NCI-H1694 (cell line): ENCODE measurements at places on chromosomes 2 and 18.
A peak's percentile ranks its signal among the peaks of the same experiment; 100 is the strongest.

GRCh38 chr2:163756588-163756987 is 20.8 kb upstream of the FIGN start:
- DNase-seq: no peak

- DNase-seq: peak; percentile 5
These were observed 557.9 kb downstream of the CCDC85A start for GRCh38 chr2:56741601-56742102.

DNA sequence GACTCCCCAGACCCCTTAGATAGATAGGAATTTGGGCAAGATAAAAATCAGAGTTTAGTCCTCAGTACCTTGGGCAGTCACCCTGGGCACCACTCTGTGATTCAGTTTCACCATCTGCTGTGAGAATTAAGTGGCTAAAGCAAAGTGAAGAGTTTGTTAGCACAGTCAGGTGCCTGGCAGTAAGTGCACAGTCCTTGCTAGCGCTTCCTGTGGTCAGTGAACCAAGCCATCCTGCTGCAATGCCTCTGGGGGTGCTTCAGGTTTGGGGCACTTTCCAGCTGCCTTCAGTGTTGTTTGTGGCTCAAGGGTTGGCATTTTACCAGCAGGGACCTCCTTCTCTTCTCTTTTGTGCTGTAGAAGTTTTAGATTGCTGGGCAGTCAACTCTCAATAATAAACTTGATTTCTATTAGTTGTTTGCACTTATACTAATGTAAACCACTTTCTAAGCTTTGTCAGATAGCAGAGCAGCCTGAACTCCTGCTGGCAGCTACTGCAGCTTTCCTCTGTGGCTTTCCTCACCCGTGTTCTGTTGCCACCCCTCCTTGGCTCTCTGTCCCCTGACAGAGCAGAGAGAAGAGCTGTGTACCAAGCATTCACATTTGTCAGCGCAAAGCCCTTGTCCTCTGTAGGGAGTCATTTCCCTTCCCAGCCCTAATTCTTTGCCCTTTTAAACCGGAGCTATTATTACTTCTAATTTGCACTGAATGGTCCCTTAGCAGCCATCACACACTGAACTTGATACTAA is 48.4 kb upstream of the RMP24 start:
- no peak for DNase-seq

DNA sequence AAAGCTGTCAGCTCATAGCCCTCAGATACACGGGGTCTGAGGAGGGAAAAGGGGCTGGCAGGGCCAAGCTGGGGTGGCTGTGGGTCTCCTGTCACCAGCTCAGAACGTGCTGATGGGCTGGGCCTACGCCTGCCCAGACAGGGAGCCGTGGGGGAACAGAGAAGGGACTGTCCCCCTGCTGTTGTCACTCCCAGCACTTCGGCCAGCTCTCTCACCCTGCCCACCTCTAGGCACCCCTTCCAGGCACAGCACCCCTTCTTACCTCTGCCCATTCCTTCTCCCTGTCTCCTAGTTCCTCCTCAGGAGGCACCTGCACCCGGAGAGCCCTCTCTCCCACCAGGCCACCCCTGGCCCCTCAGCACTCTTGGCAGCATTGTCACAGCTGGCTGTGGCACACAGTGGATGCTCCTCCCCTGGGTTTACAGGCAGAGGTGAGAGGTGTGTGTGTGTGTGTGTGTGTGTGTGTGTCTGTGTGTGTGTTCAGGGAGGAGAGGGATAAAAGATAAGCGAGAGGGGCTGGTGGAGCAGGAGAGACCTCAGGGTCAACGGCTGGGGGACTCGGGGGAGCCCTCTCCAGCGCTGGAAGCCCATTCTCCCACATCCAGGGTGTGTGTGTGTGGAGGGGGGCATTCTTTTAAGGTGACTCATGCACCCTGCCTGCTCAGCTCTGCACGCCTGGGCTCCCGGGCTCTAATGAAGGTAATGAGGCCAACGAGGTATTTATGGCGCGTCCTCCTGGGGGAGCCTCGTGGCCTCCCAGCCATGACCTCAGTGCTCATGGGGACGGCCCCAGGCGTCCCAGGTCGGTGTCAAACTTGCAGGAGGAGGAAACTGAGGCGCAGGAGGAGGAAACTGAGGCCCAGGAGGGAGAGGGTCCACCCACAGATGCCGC is 66.1 kb upstream of the SMAD7 start:
- DNase-seq: no peak

- DNase-seq: no peak
These were observed 682 bp upstream of the SCLY start for GRCh38 chr2:238060096-238060541.

DNA sequence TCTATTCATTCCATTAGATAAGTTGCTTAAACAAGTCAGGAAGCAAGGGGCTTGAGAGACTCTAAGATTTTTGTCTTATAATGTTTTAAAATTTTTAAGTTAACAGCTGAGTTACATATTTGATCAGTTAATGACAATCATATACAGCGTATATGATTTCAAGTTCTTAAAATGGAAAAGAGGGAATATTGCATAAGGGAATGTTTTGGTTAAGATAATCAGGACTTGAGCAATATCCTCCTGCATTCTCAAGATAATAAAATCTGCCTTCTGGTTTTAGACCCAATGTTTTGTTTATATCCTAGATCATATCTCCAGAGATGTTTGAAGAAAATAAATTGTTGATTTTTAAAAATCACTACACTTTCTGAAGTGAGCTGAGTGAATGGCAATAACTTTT is 13.4 kb upstream of the DYNC1I2 start:
- DNase-seq: no peak

GRCh38 chr2:162037028-162037795 is 36.8 kb downstream of the DPP4 start:
- no peak for DNase-seq

DNA sequence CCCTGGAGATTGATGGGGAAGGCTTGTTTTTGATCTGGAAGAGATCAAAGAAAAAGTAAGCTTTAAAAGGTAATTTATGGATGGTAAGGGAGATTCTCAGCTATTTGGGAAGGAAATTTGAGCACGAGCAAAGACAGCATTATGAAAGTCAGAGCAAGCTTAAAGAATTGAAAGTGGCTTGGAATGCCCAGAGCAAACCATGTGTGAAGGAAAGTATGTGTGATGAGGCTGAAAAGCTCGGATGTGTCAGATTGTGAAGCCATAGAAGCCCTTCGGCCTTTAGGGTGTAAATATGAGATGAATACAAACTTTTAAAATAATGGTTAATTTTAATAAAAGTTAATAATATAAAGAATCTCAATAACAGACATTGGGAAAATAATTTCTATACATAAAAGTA is 377.4 kb upstream of the DSEL start:
- DNase-seq: no peak

DNA sequence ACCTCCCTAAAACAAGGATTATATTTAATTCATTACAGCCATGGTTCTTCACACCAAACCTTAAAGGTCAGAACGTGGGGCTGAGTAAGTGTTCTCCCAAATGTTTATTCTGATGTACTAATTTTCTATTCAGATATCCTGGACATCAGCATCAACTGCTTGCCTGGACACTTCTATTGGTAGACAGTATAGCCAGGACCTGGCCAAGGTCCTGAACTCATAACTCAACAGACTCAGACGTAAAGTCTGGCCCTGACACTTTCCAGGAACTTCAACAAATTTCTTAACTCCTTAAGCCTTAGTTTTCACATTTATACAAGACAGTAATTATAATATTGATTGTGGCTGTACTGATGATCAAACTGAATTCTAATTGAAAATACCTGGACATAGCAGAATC is 89.1 kb downstream of the AKAIN1 start:
- no peak for DNase-seq

DNA sequence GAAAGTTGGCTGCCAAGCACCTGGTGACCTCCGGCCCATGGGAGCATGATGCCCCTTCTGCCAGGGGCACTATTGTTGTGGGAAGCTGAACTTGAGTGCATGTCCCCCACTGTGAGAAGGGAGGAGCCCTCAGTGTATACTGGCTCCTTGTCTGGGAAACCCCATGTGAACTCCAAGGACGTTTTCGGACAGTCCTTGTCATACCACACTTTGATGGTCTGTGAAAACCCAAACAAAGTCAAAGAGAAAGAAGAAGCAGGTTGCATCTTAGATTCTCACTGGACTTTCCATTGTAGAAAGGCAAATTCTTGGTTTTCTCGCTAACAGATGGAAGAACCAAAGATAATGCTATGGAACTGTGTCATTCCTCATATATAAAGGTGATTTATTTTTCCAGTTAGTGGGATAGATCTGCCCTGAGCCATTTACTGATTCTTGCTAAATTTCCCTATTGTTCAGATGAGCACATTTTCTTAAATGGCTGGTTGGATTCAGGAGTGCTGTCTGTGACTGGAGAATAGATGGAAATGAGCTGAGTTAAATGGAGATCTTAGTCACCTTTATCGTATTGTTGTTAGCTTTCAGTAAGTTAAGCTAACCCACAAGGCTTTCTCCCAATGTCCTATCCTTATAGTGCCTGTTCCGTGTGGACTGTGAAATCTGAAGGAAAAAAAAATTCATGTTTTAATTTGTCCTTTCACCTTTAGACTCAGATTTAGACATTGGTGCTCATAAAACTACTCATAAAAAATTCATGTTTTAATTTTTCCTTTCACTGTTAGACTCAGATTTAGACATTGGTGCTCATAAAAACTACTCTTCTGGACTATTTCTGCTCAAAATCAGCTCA is 166.6 kb downstream of the ACTR3 start:
- no peak for DNase-seq

DNA sequence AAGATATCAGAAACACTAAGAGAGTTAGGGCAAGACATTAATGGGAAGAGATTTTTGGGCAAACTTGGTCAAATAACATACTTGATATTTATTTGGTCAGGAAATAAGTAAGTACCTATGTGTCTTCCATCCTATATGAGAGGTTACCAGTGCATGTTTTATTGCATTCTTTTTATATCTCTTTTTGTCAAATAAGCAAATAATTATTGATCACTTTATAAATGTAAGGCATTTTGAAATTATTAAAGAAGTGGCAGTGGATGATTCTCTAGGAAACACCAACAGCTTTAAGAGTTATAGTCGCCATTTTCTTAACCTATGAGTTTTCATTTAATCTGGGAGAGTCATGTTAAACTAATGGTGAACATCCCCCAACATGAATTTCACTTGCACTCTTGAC is 453.3 kb downstream of the MEIS1 start:
- no peak for DNase-seq

- no peak for DNase-seq
These were observed 4.8 kb downstream of the FAM228A start for GRCh38 chr2:24179683-24180082.

DNA sequence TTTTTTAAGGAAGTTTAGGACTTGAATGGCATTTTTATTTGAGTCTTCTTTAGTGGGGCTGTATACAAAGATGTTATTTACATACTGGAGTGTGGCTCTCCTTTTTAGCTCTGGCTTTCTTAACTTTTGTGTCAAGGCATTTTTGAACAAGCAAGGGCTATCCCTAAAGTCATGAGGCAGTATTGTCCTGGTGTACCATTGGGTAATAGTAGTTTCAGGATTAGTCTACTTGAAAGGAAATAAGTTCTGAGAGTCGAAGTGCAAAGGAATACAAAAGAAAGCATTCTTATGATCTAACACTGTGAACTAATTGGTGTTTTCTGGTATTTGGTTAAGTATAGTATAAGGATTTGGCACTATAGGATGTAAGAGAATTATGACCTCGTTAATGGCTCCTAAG is 1.9 kb upstream of the CYP27A1 start:
- no peak for DNase-seq

DNA sequence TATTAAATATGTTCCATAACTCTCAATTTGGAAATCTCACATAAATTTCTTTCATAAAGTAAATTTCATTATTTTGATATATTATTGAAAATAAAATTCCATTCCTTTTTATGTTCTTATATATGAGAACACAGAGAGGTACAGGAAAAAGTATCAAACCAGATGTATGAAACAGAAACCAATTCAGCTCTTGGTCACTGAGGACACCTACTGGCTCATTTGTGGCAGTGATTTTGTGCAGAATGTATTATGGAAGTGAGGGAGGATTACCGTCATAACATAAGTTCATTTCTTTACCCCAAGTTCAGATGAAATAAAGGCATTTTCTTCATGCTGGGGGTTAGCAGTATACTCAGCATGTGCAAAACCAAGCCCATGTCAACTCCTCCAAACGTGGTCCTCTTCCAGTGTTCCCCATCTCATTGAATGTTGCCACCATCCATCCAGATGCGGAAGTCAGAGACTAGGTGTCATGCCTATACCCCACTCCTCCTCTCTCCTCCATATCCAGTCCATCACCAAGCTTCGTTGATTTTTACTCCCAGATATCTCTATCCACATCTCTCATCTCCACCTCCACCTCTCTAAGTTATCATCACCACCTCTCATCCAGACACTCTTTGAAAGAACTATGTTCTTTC is 41.7 kb upstream of the MALL start:
- peak; percentile 3 for DNase-seq

- no peak for DNase-seq
These were observed 312.5 kb upstream of the MEX3C start for GRCh38 chr18:51510020-51510419.

- DNase-seq: peak; percentile 37
These were observed 110.0 kb downstream of the COL4A4 start for GRCh38 chr2:227054006-227054405.

- no peak for DNase-seq
These were observed at the start of gene GALNT3 for GRCh38 chr2:165793779-165794535. TSS of gene GALNT3 (minus strand) at chr2:165794247. CDS start at chr2:165770700, 23,547 bp downstream.

DNA sequence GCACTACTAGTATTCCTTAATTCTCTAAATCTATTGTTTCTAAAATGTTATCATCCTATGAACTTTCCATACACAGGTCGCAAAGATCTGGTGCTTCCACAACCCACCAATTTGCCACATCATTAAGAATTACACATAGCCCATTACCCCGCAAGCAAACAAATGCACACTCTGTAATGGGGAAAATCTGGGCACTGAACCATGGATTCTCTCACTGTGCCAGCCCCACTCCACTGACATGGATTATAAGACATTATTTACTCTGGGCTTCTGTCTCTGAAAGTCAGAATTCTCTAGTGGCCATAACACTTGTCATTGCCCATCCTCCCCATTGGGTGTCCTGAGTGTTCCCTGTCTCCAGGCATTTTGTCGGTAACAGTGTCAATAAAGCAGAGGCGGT is 537.1 kb downstream of the EPHA4 start:
- DNase-seq: peak; percentile 14

DNA sequence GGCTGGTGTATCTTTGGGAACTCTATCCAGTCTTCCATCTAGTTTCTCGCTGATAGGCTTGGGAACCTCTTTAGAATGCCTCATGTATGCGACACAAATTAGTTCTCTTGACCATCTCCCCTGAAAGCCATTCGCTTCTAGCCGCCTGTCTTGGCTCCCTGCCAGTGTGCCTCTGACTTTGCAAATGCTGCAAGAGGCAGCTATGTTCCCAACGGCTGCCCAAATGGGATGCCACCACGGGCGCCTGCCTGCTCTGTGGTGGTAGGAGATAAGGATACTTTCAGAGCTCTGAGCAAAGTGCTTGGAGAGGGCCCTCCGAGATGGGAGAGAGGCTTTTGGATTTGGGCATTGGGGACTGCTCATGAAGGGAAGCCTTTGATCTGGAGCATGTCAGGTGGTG is 77.7 kb upstream of the IGFBP5 start:
- no peak for DNase-seq

- DNase-seq: no peak
These were observed 3.5 kb downstream of the RRM2 start for GRCh38 chr2:10125842-10126631.

GRCh38 chr2:84202166-84202565 is 256.9 kb downstream of the SUCLG1 start:
- DNase-seq: no peak
